ENCODE measurements at places on chromosomes 16 and 17. TPM values are rescaled to one million over a fixed set of nuclear protein-coding genes. Genes with fewer than 3 reads are reported as not detected.
A peak's percentile ranks its signal among the peaks of the same experiment; 100 is the strongest.

The PRDM7 gene
- not detected for total RNA-seq

The SLFN11 gene
- 2.1 TPM for total RNA-seq

The MARCHF10 gene
- total RNA-seq = 4.8 TPM

The TTLL6 gene
- 0.22 TPM for total RNA-seq

The SLC12A3 gene
- not detected for total RNA-seq

The KRT13 gene
- 1.0 TPM for total RNA-seq

The DRG2 gene
- total RNA-seq = 57.5 TPM

The SPATA22 gene
- total RNA-seq = 0.07 TPM

The CLEC3A gene
- total RNA-seq = not detected

DNA sequence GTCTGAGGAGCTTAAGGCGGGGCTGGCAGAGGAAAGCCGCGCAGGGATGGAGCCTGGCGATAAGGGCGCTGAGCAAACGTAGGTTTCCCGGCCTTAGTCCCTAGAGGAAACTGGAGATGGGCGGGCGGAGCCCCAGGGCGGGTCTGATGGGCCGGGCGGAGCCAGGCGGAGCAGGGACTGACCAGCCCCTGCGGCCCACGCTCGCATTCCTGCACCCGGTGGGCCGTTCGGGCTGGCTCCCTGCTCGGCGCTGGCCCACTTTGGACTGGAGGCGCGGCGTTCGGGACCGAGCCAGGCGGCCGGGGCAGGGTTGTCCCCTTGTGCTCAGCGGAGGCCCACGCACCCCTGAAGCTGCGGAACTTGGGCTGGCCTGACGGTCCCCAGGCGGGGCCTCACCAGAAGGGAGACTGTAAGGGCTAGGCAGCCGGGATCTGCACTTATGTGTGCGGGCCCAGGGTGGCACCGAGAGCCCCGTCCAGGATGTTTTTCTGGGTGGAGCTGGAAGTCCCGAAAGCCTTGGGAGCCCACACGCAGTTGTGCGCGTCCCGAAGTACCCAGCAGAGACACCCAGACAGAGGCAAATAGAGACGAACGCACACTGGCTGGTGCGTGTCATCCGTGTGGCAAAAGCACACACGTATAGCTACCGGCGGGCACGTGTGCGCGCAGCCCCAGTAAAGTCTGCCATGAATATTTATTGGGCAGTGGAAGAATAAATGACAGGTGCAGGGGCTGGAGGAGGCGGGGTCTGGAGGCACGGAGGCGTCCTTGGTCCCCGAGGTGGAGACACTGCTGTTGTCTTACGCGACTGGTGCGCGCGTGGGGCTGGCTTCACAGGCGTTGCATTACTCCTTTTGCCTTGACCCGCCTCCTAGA is 1.4 kb downstream of the PYDC1 start:
- no peak for DNase-seq

- no peak for DNase-seq
Observed at GRCh38 chr17:79970576-79971068, 65.0 kb downstream of the TBC1D16 start.

DNA sequence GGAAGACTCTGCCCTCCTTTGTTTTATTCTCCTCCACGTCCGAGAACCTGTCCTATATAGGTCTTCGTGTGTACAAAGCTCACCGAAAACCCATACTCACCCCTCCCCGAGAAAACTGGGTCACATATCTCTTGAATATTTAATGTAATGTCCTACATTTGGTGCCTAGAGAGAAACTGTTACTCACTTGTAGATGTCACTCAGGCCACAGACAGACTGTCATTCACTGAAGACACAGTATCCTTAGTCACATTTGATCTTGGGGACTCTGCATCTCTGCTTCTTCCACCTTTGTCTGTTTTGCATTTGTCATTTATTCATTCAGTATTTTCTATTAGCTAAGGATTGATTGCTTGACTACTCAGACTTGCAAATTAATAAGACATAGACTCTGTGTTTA is 131.8 kb upstream of the TBX2 start:
- no peak for DNase-seq

GRCh38 chr16:8720080-8720966 is 45.9 kb downstream of the ABAT start:
- peak; percentile 25 for DNase-seq

GRCh38 chr17:17682737-17683680 is 1.8 kb downstream of the RAI1 start:
- DNase-seq = no peak

- no peak for DNase-seq
Observed at GRCh38 chr17:37197336-37197735, 178.4 kb upstream of the C17orf78 start.

GRCh38 chr16:83930730-83931500 is 22.1 kb upstream of the OSGIN1 start:
- DNase-seq = no peak

GRCh38 chr17:7241783-7242716 is at the start of gene GABARAP:
Gene GABARAP, minus strand, starts transcription at chr17:7242449. Its CDS starts 119 bp downstream, at chr17:7242330.
- DNase-seq = peak; percentile 68

GRCh38 chr17:17551361-17551760 is 40.1 kb downstream of the PEMT start:
- no peak for DNase-seq

GRCh38 chr17:77173104-77173503 is 32.3 kb downstream of the SEC14L1 start:
- no peak for DNase-seq

DNA sequence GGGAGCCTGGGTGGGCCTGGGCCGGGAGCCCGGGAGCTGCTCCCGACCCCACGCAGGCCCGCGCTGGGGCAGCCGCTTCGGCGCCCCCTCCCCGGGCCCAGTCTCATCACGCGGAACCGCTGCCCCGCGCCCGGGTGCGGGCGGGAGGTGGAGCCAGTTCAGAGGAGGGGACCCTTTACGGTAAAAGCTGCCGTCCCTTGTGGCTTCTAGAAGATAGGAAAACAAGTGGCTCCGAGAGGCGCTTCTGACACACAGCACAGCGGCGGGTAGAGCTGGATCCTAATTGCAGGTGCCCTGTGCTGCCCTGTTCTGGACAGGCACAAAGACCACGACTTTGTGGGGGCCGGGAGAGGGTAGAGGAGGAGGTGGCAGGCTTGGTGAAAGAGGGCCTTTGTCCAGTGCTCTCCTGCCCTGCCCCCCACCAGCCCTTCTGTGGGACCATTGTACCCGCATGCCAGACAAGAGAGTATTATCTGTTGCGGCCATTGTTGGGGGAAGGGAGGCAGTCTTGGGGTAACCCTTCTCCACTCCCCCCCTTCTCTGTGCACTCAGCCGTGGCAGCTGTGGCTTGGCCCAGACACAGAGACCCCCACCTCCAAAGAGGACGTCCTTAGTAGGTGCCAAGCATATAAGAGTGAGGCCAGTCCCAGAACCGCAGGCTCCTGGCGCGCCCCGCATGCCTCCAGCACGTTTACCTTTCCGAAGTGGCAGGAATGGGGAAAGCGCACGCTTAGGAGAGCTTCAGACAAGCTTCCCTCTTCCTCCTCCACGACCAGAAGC is 736 bp downstream of the CNP start:
- no peak for DNase-seq

DNA sequence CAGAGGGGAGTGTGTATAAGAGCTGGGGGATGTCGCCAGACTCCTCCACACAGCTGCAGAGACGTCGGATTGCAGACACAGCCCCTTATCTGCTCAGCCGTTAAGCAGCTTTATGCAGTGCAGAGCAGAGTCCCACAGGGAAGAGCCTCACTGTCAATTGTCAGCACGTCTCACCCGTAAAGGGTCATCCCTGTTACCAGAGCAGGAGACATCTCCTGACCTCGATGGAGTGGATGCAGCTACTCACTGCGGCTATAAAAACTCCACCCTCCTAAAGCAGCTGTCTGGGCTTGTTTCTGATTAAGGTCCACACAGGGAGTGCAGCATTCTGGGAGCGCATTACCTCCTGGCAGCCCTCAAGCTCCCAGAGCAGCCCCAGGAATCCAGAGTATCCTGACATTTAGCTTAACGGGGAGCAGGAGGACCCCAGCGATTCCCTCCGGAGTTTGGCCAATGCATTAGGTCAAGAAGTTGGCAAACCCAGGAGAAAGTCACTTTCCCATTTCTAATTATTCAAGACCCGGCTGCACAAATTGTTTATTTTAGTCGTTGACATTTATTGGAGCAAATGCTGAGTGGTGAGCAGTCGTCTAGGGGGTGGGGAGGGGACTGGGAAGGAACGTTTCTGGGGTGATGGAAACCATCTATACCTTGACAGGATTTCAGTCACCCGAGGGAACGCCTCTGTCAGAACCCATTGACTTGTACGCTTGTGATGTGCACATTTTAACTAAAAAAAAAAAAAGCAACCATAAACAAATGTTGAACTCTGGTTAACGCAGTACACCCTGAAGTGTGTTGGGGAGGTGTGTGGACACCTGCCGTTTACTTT is 100.0 kb upstream of the ZNF469 start:
- DNase-seq = no peak

GRCh38 chr17:67098006-67098405 is 53.7 kb downstream of the CACNG1 start:
- DNase-seq = no peak

DNA sequence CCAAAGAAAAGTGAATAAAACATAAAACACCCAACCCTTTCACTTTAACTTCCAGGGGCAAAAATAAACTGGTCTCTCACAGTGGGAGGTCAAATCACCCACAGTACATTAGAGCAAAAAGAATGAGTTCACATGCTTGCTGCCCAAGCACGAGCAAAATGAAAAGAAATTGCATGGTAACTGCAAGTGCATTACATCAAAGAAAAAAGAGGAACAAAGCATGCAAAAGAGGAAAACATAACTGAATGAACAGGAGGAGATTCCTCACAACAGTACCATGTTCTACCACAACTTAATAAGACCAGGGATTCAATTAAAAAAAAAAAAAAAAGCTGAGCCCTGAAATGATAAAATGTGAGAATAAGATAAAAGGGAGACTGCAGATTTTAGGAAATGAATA is 12.3 kb downstream of the DNAH2 start:
- DNase-seq = no peak

DNA sequence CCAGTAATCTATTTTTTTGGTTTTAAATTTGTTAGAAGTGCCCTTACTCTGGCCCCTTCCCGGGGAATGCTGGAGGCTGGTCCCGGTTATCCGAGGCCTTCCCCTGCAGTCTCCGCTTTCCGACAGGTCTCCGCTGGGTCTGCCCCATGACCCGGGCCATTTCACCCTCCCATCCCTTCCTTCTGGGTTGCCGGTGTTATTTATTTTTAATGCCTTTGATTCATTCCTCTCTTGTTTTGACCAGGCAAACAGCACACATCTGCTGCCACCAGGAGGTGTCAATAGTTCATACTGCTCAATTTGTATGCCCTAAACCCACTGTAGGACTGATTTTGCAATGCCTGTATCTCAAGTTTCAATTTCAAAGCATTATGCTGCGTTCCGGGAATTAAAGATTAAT is 113.2 kb upstream of the IRX5 start:
- DNase-seq = no peak

DNA sequence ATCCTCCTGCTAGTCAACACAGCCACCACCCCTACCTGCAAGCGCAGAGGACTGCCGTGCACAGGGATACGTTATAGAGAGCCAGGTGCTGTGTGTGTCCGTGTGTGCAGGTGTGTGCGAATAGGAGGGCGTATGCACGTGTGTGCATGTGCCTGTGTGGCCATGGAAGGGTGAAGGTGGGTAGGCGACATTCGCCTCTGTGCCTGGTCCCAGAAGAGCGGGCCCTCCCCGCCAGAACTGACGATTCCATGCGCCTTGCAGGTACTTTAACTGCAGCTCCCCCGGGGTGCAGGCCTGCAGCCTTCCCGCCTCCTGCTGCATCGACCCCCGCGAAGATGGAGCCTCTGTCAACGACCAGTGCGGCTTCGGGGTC is 8.7 kb downstream of the PDE6G start:
- no peak for DNase-seq

DNA sequence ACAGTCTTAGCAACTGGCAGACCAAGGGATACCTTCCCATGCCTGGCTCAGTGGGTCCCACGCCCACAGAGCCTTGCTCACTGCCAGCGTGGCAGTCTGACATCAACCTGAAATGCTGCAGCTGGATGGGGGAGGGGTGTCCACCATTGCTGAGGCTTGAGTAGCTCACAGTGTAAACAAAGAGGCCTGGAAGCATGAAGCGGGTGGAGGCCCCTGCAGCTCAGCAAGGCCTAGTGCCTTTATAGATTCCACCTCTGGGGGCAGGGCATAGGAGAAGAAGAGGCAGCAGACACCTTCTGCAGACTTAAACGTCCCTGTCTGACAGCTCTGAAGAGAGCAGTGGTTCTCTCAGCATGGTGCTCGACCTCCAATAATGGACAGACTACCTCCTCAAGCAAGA is 263.2 kb downstream of the KIF2B start:
- DNase-seq = no peak

DNA sequence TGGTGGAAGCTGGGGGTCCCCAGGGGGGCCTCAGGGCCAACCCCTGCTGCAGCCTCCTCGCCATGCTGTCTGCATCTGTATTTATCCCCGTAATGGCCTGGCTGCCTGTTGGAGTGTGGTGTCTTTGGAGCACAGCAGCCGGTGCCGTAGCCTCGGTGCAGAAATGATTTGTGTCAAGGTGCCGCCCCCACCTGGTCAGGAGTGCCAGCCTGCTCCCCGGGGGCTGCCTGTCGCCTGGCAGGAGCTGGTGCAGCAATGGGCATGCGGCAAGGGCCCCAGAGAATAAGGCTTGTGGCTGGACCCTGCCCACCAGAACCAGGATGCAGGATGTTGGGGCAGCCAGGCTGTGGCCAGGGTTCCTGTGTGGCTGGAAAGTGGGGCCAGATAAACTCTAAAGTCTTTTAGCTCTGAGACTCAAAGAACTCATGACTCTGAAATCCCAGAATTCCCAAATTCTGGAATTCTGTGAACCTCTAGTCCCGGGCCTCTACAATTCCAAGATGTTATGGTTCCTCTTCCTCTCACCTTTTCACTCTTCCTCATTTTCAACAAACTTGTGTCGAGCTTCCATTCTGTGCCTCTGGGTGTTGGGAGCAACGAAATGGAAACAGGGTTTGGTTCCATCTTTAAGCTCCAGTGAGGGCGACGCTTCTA is 5.9 kb downstream of the CPNE2 start:
- no peak for DNase-seq

DNA sequence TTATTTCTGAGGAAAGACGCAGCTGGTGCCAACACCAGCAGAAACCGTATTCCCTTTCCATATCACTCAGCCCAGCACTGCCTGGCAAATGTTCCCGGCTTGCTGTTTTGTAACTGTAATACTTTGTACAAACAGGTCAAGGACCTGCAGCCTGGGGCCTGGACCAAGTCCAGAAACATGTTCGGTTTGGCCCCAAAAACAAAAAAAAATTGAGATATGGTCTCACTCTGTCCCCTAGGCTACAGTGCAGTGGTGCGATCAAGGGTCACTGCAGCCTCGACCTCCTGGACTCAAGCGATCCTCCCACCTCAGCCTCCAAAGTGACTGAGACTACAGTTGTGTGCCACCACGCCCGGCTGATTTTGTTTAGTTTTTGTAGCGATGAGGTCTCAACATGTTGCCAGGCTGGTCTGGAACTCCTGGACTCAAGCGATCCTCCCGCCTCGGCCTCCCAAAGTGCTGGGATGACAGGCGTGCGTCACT is 1.2 kb downstream of the HAGH start:
- DNase-seq = no peak

DNA sequence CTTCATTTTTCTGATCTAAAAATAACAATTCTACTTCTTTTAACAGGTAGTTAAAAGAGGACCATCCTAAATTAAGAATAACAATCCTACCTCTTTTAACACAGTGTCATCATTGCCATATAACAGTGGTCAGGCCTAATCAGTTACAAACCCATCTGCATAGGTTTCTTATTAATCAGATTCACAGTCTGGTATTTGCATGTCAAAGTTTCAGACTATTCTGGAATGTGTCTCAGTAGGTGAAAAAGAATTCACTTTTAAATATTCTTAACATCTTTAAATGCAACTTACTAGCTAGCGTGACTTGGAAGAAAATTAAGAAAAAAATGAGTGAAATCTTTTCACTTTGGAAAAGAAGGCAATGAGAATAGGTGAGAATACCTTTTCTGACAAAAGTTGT is 6.8 kb upstream of the KRT12 start:
- DNase-seq = no peak

GRCh38 chr16:53061701-53062159 is 6.9 kb downstream of the CHD9 start:
- no peak for DNase-seq
